ENCODE measurements at places on chromosomes 6 and 20. TPM values are rescaled to one million over a fixed set of nuclear protein-coding genes. Genes with fewer than 3 reads are reported as not detected.

DNA sequence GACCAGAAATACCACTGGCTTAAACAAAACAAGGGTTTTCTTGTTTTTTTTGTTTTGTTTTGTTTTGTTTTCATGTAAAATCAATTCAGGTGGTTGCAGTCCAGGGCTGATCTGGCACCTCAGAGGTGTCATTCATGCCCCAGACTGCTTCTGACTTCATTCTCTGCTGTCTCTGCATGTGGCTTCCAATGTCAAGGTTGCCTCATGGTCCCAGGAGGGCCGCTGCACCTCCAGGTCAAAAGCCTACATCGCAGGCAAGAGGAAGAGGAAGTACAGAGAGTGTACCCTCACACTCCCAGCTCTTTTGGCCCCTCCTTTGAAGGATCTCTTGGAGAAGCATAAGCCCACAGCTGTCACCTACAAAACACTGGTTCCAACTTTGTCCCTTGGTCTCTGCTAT, 1.4 kb upstream of the BTN3A1 start:
- no peak overlapping the region for H3K4me3 ChIP-seq
- no peaks in the 10 kb centered on the region for H3K27me3 ChIP-seq

GRCh38 chr6:7058250-7058923, 49.4 kb upstream of the RREB1 start:
- H3K27me3 ChIP-seq = no peaks in the 10 kb centered on the region
- no peak overlapping the region for H3K4me3 ChIP-seq
- no peaks in the 10 kb centered on the region for H3K36me3 ChIP-seq
- no peak for DNase-seq

DNA sequence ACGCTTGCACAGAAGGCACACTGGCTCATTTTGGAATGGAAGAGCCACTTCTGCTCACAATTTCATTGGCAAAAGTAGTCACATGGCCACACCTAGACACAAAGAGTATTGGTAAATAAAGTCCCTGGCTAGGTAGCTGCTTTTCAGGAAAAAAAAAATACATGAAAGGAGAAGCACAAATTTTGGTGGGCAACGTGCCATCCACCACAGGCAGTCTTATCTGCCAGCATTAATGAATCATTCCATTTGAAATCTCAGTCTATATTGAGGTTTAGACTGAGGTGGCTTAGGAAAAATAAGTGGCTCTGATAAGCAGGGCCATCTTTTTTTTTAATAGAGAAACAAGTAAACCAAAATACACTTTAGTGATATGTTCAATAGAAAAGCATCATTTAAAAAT, 44.3 kb downstream of the ADGRB3 start:
- no peak overlapping the region for H3K4me3 ChIP-seq
- DNase-seq = no peak
- H3K4me1 ChIP-seq = no peaks in the 10 kb centered on the region
- no peak overlapping the region for H3K27ac ChIP-seq
- no peaks in the 10 kb centered on the region for H3K36me3 ChIP-seq

GRCh38 chr6:121143476-121143875, 190.8 kb downstream of the TBC1D32 start:
- H3K27ac ChIP-seq = no peak overlapping the region
- H3K27me3 ChIP-seq = no peaks in the 10 kb centered on the region
- H3K36me3 ChIP-seq = no peaks in the 10 kb centered on the region
- no peak overlapping the region for H3K4me3 ChIP-seq

The MACROD2 gene
- 1.7 TPM for total RNA-seq

GRCh38 chr6:83867527-83868161, 8.2 kb downstream of the CYB5R4 start:
- no peak overlapping the region for H3K4me3 ChIP-seq
- H3K27ac ChIP-seq = no peak overlapping the region
- no peaks in the 10 kb centered on the region for H3K27me3 ChIP-seq
- DNase-seq = peak; percentile 54

The LGSN gene
- total RNA-seq = not detected

DNA sequence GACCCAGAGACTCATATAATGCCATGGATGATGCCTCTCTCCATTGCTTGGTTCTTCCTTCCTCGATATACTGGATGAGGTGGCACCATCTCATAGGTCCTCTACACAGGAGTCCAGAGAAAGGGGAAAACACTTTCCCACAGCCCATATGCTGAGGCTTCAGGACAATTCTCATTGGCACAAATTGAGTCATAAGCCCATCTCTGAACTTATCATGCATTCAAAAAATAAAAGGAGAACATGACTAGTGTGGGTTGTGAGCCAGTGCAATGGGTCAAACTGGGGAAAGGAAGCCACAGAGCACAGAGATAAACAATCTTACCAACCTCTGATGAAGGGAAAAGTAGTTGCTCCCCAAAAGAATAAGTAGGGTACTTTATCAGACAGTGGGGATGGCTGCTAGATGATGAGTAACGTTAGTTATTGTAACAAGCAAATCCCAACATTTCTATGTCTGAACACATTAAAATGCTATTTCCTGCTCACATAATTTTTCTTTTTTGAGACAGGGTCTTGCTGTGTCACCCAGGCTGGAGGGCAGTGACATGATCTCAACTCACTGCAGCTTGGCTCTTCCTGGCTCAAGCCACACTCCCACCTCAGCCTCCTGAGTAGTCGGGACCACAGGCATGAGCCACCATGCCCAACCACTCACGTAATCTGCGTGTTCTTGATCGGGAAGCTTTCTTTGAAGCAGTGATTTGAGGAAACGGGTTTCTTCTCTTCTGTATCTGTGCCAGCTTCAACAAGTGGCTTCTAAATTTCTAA, 27.0 kb downstream of the SOD2 start:
- no peaks in the 10 kb centered on the region for H3K27me3 ChIP-seq
- DNase-seq = no peak
- H3K36me3 ChIP-seq = peaks cover 15% of the 10 kb centered on the region
- no peak overlapping the region for H3K27ac ChIP-seq
- no peak overlapping the region for H3K4me3 ChIP-seq

GRCh38 chr20:62045529-62046285, 20.0 kb downstream of the TAF4 start:
- no peaks in the 10 kb centered on the region for H3K36me3 ChIP-seq
- H3K4me3 ChIP-seq = no peak overlapping the region
- H3K4me1 ChIP-seq = no peaks in the 10 kb centered on the region
- DNase-seq = no peak
- no peaks in the 10 kb centered on the region for H3K27me3 ChIP-seq

DNA sequence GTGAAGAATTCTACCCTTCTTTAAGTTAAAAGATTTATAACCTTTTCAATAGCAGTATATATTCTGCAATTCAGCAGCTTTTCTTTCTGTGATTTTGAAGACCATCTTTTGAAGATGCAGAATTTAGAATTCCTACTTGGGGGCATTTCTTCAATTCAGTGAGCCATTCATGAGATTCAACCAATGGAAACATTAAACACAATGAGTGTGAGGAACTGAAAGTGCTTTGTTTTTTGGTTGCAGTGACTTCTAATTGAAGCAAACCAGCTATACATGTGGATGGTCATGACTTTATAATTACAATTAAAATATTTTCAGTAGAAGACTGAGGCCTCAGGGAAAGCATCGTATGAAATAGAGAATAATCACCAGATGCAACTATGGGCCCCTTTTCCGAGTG, 108.3 kb downstream of the CARMIL1 start:
- no peaks in the 10 kb centered on the region for H3K27me3 ChIP-seq
- H3K4me1 ChIP-seq = peaks cover 20% of the 10 kb centered on the region
- H3K4me3 ChIP-seq = no peak overlapping the region
- DNase-seq = no peak

DNA sequence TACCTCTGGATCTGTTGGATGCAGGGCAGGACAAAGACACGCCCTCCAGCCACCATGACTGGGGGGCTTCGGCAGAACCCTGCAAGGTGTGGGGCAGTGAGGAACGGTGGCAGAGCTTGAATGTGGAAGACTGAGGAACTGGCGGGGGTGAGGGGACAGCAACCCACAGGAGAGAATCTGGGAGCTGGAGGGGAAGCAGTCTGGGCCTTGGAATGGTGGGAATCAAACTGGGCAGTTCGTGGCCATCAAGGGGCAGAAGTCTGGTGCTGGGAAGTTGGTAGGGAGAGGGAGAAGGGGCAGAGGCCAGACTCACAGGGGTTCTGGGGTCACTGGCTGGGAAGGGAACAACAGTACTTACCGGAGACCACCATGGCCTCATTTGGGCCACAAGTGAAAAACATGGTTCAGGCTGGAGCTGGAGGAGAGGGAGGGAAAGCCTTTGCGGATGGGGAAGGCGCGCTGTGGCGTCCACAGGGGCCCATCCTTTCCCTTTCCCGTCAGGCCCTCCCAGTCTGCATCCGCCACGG, 635 bp downstream of the FLOT1 start:
- H3K36me3 ChIP-seq = peaks cover 47% of the 10 kb centered on the region
- peak overlapping the region; percentile 77 for H3K4me3 ChIP-seq
- H3K27me3 ChIP-seq = no peaks in the 10 kb centered on the region
- H3K4me1 ChIP-seq = peaks cover 44% of the 10 kb centered on the region

DNA sequence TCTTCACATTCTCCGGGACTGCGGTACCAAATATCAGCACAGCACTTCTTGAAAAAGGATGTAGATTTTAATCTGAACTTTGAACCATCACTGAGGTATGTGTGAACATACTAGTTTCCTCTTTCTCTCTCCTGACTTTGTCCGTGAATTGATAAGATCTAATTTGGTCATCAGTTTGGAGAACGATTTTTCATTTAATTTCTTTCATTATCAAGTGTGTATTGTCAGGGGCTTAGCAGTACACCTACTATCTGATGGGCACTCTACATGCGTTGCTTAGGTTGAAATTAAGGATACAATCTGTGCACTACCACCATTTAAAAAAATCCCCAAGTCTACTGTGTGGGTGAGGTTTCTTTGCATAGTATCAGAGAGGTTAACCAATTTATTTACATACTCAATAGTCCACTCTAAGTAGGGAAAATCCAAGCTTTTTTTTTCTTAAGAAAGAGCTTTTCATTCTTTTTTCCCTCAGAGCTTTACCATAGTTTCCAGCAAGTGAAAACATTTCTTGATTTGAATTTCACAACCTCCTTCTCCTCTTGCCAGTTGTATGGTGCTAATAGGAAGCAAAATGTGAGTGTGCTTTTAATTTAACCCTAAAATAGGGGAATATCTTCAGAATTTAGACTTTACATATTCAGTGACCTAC, 105.4 kb upstream of the ESR1 start:
- H3K4me3 ChIP-seq = no peak overlapping the region
- H3K27me3 ChIP-seq = no peaks in the 10 kb centered on the region
- peaks cover 17% of the 10 kb centered on the region for H3K4me1 ChIP-seq
- no peak for DNase-seq
- no peak overlapping the region for H3K27ac ChIP-seq
- H3K36me3 ChIP-seq = no peaks in the 10 kb centered on the region

- no peak for DNase-seq
- H3K4me3 ChIP-seq = no peak overlapping the region
- H3K4me1 ChIP-seq = no peaks in the 10 kb centered on the region
Observed at GRCh38 chr6:106460481-106460880, 100.0 kb downstream of the CRYBG1 start.

The HS3ST5 gene
- not detected for total RNA-seq

DNA sequence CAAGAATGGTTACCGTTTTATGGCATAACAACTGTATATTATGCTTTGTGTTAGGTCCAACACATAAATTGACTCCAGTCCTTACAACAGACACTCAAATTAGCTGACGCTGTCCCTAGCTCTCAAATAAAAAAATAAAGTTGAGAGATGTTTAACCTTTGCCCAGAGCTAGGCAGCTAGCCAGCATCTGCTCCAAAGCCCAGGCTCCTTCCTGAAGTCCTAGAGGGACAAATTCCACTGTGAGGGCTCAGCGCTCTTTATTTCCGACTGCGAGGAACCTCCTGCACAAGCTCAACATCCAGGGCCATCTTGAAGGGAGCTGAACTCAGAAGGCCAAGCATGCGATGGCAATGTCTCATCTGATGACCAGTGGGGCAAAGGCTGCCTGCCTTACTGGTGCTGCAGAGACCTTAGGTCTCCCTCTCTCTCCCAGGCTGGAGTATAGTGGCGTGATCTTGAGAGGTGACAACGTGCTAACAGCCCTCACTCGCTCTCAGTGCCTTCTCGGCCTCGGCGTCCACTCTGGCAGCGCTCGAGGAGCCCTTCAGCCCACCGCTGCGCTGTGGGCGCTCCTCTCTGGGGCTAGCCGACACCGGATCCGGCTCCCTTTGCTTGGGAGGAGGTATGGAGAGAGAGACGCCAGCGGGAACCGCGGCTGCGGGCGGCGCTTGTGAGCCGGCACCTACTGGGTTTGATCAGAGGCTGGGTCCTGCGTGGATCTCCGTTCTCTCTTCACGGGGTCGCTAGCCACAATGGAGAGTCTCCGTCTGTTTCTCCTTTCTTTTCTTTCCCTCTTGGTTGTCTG, 24.7 kb upstream of the GFOD1 start:
- peak; percentile 45 for DNase-seq
- H3K4me3 ChIP-seq = no peak overlapping the region
- H3K36me3 ChIP-seq = no peaks in the 10 kb centered on the region
- H3K27me3 ChIP-seq = no peaks in the 10 kb centered on the region
- H3K4me1 ChIP-seq = peaks cover 15% of the 10 kb centered on the region
